ENCODE measurements at places on chromosomes 1 and 21.

DNA sequence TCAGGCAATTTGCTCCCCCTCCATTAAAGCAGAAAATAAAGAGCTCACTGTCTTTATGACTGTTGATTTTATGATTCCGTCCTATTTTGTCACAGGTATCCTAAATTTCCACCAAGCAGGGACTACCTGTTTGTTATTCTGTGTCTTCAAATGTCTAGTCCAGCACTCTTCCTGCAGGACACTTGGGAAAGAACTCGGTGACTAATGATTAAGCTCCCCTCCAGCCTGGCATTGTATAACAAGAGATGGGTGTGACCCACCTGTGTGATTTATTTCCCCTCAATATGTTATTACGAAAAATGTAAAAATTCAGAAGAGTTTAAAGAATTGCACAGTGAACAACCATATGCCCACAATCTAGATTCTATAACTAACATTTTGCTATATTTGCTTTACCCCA, 42.9 kb upstream of the LRRN2 start:
- no peak for DNase-seq

DNA sequence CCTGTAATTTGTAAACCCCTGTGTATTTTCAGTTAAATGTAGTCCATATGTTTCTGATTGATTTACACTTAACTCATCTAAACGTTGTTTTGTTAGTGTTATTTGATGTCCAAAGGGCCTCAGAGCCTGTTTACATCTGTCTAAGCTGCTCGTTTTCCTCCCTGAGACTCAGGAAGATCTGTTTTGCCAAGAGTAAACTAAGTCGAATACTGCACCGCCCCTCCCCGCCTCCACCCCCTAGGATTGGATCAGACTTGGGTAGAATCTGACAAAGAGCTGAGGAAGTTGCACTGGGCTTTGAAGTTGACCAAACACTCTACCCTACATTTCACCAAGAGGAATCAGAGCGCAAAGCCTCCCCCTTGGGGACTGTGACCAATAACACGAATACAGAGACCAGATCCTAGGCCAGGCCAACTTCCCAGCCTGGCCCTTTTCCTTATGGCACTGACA, 206.9 kb upstream of the LMO4 start:
- DNase-seq = no peak

GRCh38 chr1:201134405-201134804, 7.4 kb upstream of the ASCL5 start:
- DNase-seq = no peak

- DNase-seq = no peak
Measured at GRCh38 chr1:198649968-198650338, 11.1 kb downstream of the PTPRC start.

- no peak for DNase-seq
Measured at GRCh38 chr1:76330991-76331603, 256.6 kb downstream of the ST6GALNAC3 start.

- no peak for DNase-seq
Measured at GRCh38 chr1:172845371-172845770, 186.5 kb downstream of the FASLG start.

DNA sequence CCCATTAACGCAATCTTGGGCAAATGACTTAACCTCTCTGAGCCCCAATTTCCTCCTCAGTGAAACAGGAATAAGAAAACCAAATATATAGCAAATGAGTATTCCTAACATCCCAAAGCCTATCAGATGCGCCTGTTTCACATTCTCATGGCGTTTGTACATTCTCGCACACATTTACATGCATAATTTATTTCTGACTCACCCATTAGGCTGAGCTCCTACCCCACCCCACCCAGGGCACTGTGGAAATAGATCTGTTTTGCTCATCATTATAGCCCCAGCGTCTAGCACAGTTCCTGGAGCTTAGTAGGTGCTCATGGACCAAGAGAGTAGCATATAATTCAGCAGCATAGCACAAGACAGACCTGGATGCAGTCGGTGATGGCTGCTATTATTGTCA, 146.1 kb upstream of the VANGL1 start:
- DNase-seq = no peak

All from NCI-H1417 treated with DMSO at 0.1 percent for 48 hours (cell line).